ENCODE measurements at places on chromosomes 2 and 18. TPM values are rescaled to one million over a fixed set of nuclear protein-coding genes. Genes with fewer than 3 reads are reported as not detected.
A peak's percentile ranks its signal among the peaks of the same experiment; 100 is the strongest.

- no peak for DNase-seq
Observed at GRCh38 chr18:3294435-3295080, 32.6 kb downstream of the MYL12B start.

Gene COL3A1
- 563 TPM for total RNA-seq

Gene KCNIP3
- 7.3 TPM for total RNA-seq

DNA sequence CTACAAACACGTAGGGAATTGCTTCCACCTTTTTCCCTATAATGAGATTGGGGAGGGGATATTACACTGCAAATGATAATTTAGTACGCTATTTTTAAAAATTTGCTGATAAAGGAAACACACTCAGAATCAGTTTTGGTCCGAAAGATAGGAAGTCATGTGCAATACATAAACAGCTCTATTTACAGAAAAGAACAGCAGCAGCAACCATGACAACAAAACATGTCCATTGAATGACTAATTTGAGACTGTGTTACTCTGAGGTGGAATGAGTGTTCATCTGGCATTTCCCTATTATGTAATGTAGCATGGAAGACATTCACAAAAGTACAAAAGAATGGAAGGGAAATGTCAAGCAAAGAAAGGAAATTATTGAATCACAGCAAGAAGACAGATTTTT lies 337.2 kb downstream of the NBAS start:
- peak; percentile 36 for DNase-seq

DNA sequence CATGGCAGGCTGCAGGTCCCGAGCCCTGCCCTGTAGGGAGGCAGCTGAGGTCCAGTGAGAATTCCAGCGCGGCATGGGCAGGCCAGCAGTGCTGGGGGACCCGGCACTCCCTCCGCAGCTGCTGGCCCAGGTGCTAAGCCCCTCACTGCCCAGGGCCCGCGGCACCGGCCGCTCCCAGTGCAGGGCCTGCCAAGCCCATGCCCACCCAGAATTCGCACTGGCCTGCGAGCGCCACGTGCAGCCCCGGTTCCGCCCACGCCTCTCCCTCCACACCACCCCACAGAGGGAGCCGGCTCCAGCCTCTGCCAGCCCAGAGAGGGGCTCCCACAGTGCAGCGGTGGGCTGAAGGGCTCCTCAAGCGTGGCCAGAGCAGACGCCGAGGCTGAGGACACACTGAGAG lies 158.5 kb upstream of the ACVR2A start:
- DNase-seq: no peak

Gene ELOA2
- not detected for total RNA-seq

GRCh38 chr2:41204315-41204714 lies 752.4 kb upstream of the SLC8A1 start:
- no peak for DNase-seq

DNA sequence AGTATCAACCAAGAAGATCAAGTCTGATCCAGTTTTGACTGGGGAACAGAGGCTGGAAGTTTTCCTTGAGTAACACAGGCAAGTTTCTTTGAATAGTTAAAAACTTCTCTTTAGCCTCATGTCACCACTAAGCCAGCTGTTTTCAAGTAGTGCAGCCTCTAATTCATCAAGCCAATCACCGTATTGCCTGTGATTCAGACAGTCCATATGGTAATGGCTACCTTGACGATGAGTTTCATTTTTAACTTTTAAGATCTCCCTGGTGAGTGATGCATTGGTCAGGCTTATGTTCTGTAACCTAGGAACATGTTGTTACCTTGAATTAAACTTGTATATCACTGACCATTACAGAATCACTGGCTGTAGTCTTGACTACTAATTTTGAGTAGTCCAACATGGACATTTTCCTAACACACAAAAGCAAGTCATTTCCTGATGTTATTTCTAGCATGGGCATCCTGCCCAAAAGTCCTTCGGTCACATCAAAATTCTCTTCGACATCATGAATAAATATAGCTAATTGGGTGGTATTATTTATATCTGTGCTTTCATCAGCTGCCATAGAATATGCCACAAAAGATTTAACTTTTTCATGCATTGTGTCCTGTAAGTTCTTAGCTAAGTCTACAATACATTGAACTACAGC lies 238.8 kb upstream of the GCFC2 start:
- peak; percentile 4 for DNase-seq

- peak; percentile 42 for DNase-seq
Observed at GRCh38 chr2:168758970-168759820, 43.2 kb upstream of the NOSTRIN start.
